ENCODE measurements at places on chromosomes 7 and 10. TPM values are rescaled to one million over a fixed set of nuclear protein-coding genes. Genes with fewer than 3 reads are reported as not detected.

DNA sequence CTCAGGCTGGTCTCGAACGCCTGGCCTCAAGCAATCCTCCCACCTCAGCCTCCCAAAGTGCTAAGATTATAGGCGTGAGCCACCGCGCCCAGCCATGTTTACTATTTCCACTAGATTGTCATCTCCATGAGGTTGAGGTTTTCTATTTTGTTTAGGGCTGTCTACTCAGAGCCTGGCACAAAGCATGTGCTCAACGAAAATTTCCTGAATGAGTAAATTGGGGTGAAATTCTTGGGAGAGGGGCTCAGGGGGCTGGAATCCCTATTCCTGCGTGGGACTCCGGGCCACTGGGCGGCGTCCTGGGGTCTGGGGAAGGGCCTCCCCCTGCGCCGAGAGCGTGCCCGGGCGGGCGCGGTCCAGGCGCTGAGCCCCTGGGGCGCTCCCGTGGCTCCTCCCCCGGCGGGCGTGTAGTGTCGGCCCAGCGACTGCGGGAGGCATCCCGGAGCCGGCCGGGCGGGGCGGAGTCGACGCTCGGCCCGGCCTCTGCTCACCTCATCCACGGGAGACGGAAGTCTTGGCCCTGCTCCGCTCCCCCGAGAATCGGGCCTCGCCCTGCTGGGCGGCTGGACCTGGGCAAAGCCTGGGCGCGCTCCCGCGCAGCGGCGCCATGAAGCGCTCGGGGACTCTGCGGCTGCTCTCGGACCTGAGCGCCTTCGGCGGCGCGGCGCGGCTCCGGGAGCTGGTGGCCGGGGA is at the start of gene HPS6:
Gene HPS6, plus strand, starts transcription at position 482 of the 693 bp plus-strand sequence. Its CDS starts 126 bp downstream, at position 608.
- DNase-seq = peak; percentile 89

- no peak for DNase-seq
Observed at GRCh38 chr7:92641921-92642511, 51.8 kb upstream of the FAM133B start.

Gene PAPOLB
- polyA plus RNA-seq = 0.04 TPM

DNA sequence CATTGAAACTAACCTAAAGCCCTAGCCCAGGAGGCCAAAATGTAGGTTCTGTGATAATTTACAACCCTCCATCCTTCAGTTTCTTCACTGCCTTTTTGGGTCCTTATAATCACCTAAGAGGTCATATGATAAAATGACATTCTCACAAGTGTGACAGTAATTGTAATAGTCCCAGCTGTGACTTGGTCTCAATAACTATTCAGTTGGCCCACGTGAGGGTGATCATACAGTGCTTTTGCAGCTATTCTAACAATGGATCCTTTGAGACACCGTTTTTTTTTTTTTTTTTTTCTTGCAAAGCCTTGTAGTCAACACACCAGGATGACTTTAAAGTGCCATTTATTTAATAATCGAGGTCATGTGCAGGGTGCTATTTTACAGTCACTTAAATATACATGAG is 760.0 kb downstream of the PHTF2 start:
- no peak for DNase-seq

DNA sequence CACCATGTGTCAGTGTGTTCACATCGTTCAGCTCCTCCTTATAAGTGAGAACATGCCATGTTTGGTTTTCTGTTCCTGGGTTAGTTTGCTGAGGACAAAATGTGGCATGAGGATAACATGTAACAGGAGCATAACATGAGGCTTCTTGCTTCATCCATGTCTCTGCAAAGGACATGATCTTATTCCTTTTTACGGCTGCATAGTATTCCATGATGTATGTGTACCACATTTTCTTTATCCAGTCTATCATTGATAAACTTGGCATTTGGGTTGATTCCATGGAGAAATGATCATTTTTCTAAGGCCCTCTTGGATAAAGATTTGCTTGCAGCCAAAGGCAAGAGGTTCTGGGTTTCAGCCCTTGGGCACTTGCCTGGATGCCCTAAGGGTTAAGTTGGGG is 128.5 kb upstream of the ZEB1 start:
- no peak for DNase-seq

Gene ESYT2
- polyA plus RNA-seq = 52.8 TPM

DNA sequence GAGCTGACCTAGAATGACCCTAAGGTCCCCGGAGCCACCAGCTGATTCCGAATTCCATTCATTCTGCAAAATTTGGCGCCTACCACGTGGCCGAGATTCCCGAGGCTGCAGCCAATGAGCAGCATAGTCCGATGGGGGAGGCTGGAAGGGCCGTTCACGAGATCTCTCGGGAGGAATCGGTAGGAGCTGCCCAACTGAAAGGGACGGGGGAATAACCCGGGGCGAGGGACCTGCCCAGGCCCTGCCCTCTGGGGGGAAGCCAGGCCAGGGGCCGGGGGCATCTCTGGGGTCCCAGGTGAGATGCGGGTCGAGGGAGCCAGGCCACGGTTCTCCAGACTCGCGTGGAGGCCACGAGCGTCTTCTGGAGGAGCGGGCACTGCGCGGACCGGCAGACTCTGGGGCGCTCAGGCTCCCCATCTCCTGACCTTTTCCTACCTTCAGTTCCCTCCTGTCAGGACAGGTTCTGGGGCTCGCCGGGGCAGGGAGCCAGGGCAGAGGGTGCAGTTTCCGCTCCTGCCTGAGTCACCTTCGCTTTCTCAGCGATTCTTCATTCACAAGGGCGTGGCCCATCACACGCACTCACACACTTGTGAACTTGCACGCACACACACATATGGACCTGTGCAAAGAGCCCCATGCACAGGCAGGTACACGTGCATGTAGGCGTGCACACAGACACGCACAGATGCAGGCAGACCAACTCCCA is 173.4 kb downstream of the RNF216 start:
- DNase-seq = no peak

GRCh38 chr7:151144387-151144786 is 23.1 kb downstream of the GBX1 start:
- no peak for DNase-seq

- no peak for DNase-seq
Observed at GRCh38 chr7:140031364-140031763, 31.4 kb downstream of the PARP12 start.

DNA sequence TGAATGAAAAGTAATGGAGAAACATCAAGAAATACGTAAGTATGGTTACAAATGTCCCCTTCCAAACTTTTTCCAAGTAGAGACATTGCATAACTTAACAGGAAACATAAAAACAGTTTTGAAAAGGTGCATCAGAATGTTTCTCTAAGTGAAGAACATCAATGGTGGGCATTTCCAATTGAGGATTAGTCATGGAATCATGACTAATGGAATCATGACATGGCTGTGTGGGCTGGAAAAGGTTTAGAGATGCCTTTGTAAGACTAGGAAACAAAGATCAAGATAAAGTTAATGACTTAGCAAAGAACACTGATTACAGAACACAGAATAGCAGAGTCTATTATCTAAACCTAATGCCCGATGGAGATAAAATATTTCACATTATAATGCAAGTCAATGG is 272.0 kb downstream of the HPSE2 start:
- DNase-seq = no peak

- DNase-seq = no peak
Observed at GRCh38 chr7:132777956-132778355, 201.7 kb upstream of the PLXNA4 start.

DNA sequence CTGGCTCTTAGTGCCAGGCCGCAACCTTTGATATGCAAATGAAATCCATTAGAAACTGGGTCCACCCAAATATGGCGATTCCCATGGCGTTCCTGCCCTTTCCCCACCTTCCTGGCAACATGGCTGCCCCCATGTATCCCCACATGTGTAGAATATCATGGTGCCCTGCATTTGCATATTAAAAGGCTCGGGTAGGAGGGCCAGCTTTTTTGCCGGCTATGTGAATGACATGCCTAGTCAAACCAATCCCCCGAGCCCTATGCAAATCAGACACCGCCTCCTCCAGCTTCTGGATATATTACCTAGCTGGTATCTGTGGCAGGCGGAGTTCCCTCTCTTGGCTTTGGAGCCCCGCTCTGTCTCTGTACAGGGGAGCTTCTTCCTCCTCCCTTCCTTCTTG is 18.3 kb downstream of the MMS19 start:
- DNase-seq = no peak

Data from renal pelvis (tissue), 12 donors.